ENCODE measurements at places on chromosomes 11 and 22.

GRCh38 chr11:110973401-110973980 lies 261.3 kb upstream of the ARHGAP20 start:
- no peak for DNase-seq

DNA sequence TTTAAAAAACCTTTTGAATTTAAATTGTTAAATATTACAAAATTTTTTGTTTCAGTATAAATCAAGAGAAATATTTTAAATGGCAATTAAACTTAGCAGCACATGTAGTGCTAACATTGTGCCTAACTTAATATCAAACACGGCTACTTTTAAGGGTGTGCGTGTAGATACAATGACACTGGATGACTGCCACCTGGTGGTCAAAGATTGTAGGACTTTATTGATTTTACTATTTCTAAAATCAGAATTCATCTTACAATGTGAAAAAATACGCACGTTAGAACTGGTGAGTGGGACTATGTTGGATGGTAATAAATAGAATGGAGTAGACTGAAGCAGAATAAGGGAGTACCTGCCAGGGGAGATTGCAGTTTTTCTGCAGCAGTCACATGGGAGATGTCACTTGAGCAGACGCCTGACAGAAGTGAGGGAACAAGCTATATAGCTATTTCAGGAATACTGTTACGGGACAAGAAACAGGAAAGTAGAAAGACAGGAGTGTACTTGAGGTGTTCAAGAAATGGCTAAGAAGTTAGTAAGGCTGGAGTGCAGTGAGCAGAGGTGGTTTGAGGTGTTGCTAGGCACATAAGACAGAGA lies 52.9 kb downstream of the UVRAG start:
- DNase-seq, result no peak

DNA sequence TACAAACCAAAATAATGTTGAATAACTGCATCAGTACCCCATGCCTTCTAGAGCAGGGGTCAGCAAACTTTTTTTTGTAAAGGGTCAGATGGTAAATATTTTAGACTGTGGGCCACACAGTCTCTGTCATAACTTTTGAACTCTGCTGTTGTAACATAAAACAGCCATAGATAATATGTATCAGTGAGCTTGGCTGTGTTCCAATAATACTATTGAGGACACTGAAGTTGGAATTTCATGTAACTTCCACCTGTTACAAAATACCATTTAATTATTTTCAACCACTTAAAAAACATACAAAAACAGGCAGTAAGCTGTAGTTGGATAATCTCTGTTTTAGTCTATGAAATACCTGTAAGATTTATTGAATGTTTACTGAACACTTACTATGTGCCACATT lies 55.2 kb downstream of the PICALM start:
- DNase-seq, result no peak

GRCh38 chr11:83070044-83070701 lies 1.5 kb downstream of the RAB30 start:
- DNase-seq, result no peak

- DNase-seq, result peak; percentile 59
These were observed 499 bp downstream of the ATL3 start for GRCh38 chr11:63670433-63671321.

- no peak for DNase-seq
These were observed 147.2 kb downstream of the TRPC6 start for GRCh38 chr11:101436511-101437142.

DNA sequence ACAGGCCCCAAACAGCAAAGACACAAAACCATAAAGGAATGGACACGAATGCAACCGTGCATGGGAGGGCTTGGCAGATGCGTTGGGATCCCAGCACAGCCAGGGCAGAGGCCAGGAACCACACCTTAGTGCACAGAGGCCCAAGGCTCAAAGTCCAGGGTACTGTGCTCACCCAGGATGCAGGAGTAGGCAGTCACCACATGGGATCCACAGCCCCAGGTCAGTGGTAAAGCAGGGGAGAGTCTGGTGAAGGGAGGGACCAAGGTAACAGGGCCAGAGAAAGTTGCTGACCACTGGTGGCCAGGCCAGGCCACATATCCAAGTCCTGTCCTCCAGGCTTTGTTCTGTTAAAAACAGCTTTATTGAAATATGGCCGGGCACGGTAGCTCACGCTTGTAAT lies 6.5 kb upstream of the CERK start:
- no peak for DNase-seq

- peak; percentile 7 for DNase-seq
These were observed 1330.6 kb downstream of the BRD1 start for GRCh38 chr22:48496987-48497650.

DNA sequence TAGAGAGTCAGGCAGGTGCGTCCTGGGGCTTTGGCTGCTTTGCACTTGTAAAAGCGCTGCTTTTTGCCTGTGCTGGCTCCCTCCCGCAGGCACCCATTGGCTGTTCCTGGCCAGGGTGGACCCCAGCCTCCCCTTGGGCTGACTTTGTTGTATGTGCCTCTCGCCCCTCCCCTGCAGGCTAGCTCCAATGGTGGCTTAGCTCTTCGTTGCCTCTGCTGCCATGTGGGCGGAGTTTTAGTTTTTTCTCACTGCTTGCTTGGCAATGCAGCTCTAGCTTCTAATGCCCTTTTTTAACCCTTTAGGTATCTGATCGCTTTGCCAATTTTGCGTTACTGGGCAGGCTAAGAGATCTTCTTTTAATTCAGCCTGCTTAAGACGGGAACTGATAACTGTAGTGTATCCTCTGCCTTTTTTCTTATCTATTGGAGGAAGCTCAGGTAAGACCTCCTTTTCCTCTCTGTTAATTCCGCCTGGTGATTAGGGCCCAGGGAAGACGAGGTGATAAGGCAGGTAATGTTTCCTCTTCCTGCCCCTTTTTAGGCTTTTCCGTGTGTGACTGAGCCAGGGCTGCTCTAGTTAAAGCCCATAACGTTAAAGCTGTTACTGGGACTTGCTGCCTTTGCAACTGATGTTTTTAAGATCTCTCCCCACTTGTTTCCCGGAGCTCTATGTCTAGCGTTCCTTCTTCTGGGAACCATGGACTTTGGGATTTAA lies 11.7 kb upstream of the GLYATL1 start:
- no peak for DNase-seq

- no peak for DNase-seq
These were observed 51.0 kb downstream of the TEAD1 start for GRCh38 chr11:12725055-12725862.
